Liver (tissue), 10 donors: ENCODE measurements at places on chromosomes 1 and 21.

GRCh38 chr1:16006552-16007485 is 2.8 kb downstream of the SRARP start:
- DNase-seq, result no peak

DNA sequence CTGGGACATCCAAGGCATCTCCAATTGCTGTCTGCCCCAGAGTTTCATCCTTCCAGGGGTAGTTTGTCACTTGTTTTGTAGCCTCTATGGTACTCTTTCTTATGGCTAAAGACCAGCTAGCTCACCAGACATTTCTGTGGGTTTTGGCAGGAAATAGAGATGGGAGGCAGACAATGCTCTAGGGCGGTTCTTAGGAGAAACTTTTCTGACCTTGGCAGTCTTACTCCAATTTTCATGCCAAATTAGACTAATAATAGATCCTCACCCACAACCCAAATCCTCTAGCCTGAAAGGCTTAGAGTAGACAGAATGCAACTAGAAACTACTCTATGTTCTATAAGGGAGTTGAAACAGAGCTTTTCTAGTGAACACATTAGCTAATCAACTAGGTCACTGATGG is 69.8 kb downstream of the LRIG2 start:
- DNase-seq, result no peak

GRCh38 chr1:71081697-71082080 is 854 bp upstream of the ZRANB2 start:
- DNase-seq, result no peak

- DNase-seq, result no peak
These were observed 54.6 kb upstream of the POU2F1 start for GRCh38 chr1:167165948-167166689.

- DNase-seq, result no peak
These were observed 159.8 kb upstream of the SGIP1 start for GRCh38 chr1:66374148-66374547.

DNA sequence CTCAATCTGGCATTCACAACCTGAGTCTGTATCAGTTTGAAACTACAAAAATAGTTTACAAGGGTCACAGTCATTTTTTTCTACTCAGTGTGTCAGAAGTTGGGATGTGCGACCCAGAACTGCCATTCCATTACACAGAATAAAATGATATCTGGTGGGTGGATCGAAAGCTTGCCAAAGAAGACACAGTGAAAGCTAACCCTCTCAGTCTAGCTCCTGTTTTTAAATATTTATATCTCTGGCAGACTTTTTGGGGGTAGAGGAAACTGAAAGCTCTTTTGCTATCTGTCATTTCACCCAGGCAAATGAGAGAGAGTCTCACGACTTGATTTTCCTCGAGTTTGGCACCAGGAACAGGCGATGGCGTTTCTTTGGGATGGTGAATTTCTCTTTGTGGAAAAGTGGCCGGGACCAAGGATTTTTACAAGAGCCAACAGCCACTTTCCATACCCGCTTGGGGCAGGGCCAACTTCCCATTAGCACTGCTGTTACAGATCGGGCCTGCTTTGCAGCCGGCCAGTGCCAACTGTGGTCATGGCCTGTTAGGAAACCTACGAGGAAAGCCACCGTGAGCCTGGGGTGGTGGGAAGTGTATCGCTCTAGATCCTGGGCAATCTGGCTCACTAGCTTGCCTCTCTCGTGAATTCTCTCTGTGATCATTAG is 185.5 kb upstream of the NFIA start:
- DNase-seq, result no peak

GRCh38 chr1:12406211-12407021 is 176.6 kb downstream of the VPS13D start:
- no peak for DNase-seq

GRCh38 chr1:224169718-224170270 is 13.2 kb upstream of the DEGS1 start:
- no peak for DNase-seq

DNA sequence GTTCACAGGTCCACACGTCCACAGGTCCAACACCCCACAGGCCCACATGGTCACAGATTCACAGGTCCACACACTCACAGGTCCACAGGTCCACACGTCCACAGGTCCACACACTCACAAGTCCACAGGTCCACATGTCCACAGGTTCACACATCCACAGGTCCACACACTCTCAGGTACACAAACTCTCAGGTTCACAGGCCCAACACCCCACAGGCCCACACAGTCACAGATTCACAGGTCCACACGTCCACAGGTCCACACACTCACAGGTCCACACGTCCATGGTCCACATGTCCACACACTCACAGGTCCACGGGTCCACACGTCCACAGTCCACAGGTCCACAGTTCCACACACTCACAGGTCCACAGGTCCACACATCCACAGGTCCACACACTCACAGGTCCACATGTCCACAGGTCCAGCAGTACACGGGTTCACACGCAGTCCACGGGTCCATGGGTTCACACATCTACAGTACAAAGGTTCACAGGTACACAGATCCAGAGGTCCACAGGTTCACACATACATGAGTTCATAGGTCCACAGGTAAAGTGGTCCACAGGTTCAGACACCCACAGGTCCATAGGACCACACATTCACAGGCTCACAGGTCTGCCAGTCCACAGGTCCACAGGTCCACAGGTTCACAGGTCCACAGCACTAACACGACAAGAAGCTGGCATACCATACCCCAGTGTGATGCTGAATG is 39.3 kb upstream of the COL6A2 start:
- DNase-seq, result no peak

DNA sequence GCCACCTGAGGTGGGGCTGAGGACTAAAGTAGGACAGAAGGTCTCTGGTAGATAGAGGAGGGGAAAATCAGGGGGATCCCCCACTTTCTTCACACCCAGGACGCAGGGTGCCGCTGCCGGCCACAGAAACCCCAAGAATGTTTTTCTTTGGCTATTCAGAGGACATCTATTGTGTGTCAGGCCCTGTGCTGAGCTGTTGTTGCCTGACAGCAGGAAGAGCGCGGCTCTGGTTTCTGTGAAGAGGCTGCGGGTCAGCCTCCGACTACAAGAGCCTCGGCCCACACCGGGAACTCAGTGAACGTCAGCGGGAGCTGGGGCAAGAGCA is 407 bp upstream of the PIGV start:
- DNase-seq, result no peak

DNA sequence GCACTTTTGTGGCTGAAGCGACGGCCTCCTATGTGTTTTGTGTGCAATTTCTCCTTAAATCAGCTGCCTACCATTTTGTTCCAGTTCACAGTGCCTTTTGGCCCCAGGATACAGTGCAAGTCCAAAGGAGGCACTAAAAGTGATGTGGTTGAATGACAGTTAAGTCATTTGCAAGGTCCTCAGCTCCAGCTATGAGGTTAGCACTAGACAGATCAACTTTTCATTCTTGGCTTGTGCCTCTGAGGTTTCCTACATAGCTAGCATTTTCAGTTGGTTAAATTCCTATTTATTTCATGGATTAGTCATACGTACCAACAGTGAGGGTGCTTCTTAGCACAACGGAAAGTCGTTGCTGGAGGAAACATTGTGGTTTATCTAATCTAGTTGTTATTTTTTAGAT is 59.3 kb upstream of the NTPCR start:
- DNase-seq, result no peak

- no peak for DNase-seq
These were observed 94.3 kb downstream of the RNF220 start for GRCh38 chr1:44499306-44499705.

DNA sequence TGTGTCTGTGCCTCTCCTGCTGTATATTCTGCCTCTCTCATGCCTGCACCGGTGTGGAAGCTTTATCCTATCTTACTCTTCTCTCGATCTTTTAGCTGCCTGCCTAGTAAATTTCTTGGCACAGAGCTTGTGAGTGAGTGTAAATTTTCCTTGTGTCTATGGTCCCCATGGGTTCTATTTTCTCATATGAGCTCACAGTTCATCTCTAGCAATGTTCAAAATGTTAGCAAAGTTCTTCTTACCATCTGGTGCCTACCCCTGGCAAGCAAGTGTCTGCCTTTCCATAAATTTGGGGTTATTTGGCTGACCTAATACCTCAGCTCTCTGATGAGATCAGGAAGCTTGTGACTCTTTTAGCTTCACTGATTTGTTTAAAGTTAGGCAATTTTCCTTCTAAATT is 572.1 kb upstream of the BRINP3 start:
- no peak for DNase-seq

GRCh38 chr1:41371630-41372599 is 10.7 kb downstream of the FOXO6 start:
- DNase-seq, result no peak

DNA sequence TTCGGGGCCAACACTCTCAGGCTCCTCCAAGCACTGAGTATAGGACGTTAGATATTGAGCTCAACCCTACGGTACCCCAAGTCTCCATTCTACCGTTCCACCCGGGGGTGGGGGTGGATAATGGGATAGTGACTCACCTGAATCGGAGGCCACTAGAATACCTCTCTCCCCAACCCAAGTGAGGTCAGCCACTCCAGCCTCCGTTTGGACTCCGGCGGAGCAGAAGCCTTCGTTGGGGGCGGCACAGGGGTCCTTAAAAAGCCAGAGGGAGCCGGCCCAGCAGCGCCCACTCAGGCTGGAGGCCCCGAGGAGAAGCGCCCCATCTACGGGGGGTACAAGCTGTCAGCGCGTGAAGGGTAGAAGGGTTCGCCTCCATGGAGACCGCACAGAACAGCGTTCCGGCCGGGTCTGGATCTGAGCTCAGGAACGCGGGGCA is 556 bp downstream of the WDR77 start:
- DNase-seq, result no peak

DNA sequence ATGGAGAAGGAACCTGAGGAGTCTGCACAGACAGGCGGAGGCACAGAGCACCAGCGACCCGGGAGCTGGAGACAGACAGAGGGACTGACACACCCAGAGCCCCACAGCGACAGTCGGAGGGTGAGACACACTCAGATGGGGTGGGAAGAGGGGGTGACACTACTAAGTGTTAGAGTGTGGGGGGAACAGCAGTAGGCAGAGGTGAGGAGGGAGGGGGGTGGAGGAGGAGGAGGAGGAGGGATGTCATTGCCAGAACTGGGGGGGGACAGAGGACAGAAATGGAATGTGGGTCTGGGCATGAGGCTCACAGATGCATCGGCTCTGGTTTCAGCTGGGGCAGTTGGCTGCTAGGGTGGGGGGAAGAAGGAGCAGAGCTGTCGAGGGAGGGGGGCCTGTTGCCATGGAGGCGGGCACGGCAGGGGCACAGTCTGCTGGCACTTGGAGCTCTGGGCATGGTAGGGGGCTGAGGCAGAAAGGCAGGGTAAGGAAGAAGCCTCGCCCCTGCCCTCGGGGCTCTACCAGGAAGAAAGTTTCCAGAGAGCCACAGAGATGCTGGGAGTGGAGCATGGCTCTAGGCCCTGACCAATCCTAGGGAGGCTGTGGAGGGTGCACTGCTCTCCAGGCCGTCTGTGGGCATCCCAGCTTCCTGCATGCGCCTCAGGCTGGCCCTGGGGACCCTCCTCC is 37.3 kb downstream of the AHDC1 start:
- no peak for DNase-seq

- DNase-seq, result no peak
These were observed 11.2 kb downstream of the RRP1 start for GRCh38 chr21:43800566-43800965.

DNA sequence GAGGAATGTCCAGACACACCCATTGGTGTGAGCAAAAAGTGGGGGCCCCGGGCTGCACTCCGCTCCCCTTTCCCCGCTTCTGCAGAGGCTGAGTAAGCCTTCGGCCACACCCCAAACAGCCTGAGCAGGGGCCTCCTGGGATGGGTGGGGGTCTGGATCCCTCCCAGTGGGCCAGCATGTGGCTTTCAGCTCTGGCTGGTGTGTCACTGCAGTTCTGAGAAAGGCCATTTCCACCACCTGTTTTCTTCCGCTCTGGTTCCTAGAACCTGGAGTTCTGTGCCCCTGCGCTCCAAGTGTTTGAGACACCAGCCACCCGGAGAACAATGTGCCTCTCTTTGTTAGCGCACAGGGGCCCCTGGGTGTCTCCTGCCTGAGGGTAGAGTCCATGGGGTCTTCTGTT is 30.9 kb downstream of the SLC37A1 start:
- DNase-seq, result no peak

DNA sequence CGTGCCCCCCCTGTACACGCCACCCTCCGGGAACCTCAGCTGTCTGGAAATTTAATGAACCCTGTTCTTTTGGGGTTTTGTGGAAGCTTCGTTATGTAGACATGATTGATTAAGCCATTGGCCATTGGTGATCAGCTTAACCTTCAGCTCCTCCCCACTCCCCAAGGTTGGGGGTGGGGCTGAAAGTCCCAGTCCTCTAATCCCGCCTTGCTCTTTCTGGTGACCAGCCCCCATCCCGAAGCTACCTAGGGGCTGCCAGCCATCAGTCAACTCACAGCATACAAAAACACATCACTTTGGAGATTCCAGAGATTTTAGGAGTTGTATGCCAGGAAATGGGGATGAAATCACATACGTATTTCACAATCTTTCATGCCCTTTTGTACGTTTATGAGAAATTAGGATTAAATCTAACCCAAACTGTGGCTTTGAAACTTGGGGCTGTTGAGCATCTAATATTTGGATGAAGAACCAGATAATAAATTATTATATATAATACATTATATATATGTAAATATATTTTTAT is 52.3 kb downstream of the BACE2 start:
- no peak for DNase-seq

DNA sequence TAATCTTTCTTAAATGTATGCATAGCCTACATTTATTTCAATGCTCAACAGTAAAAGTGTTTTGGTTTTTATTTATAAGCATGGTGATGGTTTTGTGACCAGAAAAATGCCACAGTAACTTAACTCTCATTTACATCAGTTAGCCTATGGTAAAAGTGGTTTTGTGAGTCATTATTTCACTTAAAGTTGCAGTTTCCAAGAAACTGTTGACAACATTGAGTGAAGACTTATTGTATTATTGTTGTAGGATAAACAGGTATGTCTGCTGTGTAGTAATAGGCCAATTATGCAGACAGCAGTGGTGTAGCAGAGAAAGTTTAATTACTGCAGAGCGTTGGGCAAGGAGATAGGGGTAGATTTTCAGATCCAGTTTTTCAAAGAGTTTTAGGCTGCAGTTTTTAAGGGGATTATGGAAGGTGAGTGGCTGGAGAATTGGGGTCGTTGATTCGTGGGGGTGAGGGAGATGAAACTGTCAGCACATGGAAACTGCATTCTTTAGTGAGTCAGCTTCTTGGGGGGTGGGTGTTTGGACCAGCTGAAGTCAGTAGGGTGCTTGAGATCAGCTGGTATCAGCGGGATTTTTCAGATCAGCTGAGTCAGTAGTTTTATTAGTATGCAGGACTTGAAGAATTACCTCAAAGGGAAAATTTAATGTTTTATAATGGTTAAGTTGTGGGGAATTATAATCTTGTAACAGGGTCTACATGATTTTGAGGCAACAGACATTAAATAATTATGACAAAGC is 168.7 kb upstream of the FMN2 start:
- DNase-seq, result no peak

DNA sequence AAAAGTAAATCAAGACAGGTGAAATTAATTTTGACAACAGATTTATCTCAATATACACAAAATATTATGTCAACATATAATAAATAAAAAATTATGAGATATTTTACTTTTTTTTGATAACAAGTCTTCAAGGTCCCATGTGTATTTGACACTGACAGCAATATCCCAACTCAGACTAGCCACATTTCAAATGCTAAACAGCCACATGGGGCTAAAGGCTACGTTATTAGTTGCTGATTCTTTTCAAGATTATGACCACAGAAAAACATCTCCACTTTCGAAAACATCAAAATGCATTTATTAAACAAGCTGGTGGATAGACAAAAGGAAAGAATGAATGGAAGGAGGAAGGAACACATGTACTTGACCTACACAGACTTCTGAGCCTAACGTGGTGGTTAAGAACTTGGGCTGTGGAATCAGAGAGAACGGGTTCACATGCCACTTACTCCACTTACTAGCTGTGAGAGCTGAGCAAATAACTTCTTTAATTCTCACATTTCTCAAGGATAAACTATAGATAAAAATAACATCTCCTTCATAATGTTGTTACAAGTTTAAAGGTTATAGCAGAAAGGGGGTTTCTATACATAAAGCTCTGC is 13.4 kb downstream of the PTPN14 start:
- no peak for DNase-seq
